ENCODE measurements at places on chromosomes 2 and 18.

DNA sequence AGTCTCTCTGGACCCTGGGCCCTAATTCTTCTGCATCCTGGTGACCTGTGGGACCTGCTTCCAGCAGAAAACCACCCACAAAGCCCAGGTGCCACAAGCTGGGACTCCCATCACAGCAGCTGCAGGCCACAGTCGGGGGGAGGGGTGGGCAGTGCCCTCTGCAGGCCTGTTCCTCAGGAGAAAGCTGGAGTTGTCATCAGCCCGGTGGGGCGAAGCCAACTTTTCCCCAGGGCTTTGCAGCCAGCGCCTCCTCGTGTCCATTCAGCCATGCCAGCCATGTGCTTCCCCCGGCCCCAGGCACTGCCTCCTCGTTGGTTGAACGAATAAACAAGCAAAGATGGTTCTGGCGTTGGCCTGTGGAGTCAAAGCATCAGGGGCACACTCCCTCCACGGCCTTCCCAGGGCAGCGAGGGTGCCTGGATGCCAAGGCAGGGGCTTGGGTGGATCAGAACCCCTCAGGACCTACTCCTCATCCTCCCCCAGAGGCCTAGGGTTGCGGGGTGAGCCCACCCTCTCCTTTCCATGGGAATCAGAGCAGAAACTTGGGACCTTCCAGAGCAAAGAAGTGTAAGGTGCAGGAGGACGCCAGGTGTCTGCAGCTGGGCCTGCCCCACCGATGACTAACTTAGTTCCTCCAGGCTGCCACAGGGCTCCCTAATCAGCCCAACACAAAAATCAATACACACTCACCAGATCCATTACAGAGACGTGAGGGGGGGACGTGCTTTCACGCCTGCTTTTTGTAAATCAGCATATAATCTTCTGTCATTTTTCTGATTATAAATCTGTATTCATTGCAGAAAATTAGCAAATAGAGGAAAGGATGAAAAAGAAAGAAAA, 75.7 kb upstream of the RAB6C start:
- DNase-seq, result no peak

GRCh38 chr18:27724362-27724761, 452.6 kb downstream of the CDH2 start:
- no peak for DNase-seq

GRCh38 chr2:238438856-238439849, 12.4 kb downstream of the ASB1 start:
- peak; percentile 73 for DNase-seq

GRCh38 chr2:55861733-55862132, 61.8 kb downstream of the EFEMP1 start:
- DNase-seq, result no peak

DNA sequence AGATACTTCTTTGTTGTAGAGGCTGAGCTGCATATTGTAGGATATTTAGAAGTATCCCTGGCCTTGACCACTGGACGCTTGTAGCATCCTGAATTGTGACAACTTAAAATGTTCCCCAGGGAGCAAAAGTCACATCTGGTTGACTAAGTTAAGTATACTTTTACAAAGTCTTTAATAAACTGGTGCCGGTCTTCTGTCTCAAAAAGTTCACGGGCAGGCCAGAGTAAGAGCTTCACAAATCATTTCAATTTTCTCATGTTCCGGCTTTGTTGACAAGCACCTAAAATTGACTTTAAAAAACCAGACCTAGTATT, 18.4 kb downstream of the ATP8B1 start:
- no peak for DNase-seq

DNA sequence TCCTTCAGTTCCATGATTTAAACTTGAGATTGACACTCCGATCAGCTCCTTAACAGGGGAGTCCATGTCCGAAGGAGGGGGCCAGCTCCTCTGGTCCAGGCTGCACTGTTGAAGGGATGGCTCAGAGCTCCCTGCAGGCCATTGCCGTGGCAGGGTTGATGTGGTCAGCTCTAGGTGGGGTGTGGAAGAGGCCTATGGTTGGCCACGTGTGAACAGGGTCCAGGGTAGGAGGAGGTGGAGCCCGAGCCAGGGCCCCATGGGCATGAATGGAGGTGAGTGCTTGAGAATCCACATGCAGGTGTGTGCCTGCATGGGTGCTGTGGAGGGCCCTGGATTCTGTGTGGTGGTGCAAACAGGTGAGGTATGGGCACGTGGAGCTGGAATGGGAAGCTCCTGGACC, 1.1 kb downstream of the SPEG start:
- DNase-seq, result no peak

DNA sequence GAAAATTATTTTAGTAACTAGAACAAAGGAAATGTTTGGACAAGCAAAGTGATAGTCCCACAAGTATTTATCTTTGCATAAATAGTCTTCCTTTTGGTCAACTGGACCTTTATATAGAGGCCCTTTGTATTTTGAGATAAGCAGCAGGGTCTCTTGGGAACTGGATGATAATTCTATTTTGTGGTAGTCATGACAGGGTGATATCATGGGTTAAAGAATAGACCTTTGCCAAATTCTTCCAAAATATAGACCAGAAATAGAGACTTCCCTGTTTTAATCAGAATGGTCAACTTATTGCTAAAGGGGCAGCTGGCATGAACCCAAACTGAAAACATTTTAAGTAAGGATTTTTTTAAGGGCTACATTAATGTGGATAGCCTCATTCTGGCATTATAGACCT, 10.5 kb downstream of the PLEK start:
- DNase-seq, result no peak
